ENCODE measurements at places on chromosomes 6 and 20. TPM values are rescaled to one million over a fixed set of nuclear protein-coding genes. Genes with fewer than 3 reads are reported as not detected.

- H3K4me1 ChIP-seq: peaks cover 6% of the 10 kb centered on the region
- H3K4me3 ChIP-seq: no peak overlapping the region
- DNase-seq: peak; percentile 54
Observed at GRCh38 chr6:18053555-18054445, 66.4 kb upstream of the KIF13A start.

- no peaks in the 10 kb centered on the region for H3K4me1 ChIP-seq
- no peaks in the 10 kb centered on the region for H3K27me3 ChIP-seq
- DNase-seq: no peak
- H3K4me3 ChIP-seq: no peak overlapping the region
Observed at GRCh38 chr20:13142143-13142542, 78.9 kb upstream of the ISM1 start.

GRCh38 chr6:105501246-105501645 lies 98.4 kb upstream of the PREP start:
- H3K27me3 ChIP-seq: no peaks in the 10 kb centered on the region
- H3K4me1 ChIP-seq: no peaks in the 10 kb centered on the region
- DNase-seq: no peak
- H3K36me3 ChIP-seq: no peaks in the 10 kb centered on the region
- no peak overlapping the region for H3K27ac ChIP-seq

- peaks cover 9% of the 10 kb centered on the region for H3K4me1 ChIP-seq
- H3K27me3 ChIP-seq: no peaks in the 10 kb centered on the region
- H3K36me3 ChIP-seq: no peaks in the 10 kb centered on the region
- no peak overlapping the region for H3K27ac ChIP-seq
- H3K4me3 ChIP-seq: no peak overlapping the region
Observed at GRCh38 chr20:20014659-20015058, 2.5 kb upstream of the NAA20 start.

GRCh38 chr20:10309326-10309725 lies 90.7 kb downstream of the SNAP25 start:
- no peak for DNase-seq
- no peaks in the 10 kb centered on the region for H3K36me3 ChIP-seq

DNA sequence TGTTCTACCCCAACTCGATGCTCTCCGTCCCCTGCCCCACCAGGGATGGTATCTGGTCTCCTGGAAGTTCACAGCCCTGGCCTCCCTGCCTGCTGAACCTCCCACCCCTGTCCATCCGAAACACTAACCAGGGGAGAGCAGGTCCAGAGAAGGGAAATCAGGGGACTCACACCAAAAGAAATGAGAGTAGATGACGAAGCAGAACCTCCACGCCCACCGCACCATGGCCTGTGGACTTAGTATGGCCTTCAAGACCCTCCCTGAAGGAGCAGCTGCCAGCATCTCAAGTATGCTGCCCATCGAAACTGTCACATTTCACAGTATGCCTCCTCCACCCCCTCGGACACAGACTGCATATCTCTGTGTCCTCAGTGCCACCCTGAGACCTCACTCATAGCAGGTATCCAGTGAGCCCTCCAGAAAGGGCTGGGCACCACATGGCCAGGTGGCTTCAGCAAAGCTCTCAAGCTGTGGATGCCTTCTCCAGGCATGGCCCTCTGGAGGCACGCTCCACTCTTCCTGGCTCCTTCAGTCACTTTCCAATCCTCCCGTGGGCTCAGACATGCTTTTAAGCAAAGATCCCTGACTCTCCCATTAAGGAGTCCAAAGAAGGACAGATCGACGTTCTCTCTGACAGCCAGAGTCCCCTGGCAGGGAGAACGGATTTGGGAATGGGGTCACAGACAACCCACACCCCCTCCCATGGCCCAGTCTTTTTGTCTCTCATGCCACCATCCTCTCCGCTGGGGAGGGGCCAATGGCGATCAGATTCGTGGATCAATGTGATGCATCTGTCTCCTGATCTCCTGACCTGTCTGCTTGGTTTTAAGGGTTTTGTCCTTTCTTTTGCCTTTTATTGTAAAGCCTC lies 158.4 kb downstream of the ANKRD60 start:
- no peaks in the 10 kb centered on the region for H3K27me3 ChIP-seq
- H3K36me3 ChIP-seq: no peaks in the 10 kb centered on the region
- DNase-seq: peak; percentile 6
- H3K4me3 ChIP-seq: no peak overlapping the region

DNA sequence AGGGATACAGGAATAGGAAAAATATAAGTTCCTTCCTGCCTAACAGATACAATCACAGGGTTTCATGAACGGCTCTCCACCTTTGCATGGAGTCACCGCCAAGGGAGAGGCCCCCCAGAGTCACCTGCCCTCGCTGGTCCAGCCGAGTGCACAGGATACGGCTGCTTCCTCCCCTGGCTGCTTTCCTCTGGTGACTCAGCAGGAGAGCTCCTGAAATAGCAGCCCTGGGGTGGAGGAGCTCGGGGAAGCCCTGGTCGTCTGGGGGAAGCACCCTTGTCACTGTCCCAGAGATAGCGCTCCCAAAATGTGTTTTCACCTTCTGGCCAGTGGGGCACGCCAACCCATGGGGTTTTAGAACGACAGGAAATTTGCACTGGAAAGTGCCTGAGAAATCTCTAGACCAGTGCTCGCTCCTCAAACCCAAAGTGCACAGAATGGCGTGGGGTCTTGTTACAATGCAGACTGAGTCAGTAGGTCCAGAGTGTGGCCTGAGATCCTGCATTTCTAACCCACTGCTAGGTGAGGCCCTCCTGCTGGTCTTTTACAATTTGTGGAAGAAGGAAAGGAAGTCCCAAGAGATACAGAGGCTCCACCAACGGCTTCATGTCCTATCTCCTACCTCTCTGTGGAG lies 35.9 kb upstream of the FAM50B start:
- DNase-seq: no peak
- no peaks in the 10 kb centered on the region for H3K4me1 ChIP-seq
- no peak overlapping the region for H3K4me3 ChIP-seq
- H3K36me3 ChIP-seq: no peaks in the 10 kb centered on the region

DNA sequence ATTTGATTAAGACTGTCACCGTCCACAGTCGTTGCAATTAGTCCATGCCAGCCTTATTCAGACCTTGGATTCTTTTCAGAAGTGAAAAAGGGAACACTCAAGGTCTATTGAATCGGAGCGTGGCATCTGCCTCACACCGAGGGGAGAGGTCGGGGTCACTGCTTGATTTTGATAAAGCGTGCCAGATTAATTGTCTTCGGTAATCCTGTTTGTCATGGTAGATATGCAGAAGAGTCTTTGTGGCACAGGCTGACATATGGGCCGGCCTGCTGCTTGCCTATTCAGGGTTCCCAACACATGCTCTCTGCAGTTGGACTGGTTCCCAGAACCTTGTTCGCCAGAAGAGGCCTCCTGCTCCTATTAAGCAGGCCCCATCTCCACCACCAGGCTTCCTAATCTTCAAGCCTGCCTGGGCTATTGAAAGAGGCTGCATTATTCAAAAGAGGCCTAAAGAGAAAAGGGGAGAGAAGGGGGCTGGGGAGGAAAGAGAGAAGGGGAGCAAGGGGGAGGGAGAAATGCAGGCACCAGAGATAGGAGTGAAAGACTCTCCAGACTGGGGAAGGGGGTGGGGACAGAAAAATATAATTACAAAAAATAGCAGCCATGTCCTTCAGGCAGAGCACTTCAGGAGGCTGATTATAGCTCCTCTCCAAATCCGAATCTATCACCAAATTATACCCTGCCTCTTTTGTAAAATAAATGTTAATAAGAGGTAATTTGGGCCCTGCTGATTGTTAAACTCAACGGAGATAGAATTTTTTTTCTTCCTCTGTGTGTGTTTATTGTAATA lies 611.3 kb downstream of the HDGFL1 start:
- H3K36me3 ChIP-seq: no peaks in the 10 kb centered on the region
- H3K27ac ChIP-seq: no peak overlapping the region
- H3K4me3 ChIP-seq: no peak overlapping the region
- H3K4me1 ChIP-seq: no peaks in the 10 kb centered on the region
- DNase-seq: peak; percentile 20

DNA sequence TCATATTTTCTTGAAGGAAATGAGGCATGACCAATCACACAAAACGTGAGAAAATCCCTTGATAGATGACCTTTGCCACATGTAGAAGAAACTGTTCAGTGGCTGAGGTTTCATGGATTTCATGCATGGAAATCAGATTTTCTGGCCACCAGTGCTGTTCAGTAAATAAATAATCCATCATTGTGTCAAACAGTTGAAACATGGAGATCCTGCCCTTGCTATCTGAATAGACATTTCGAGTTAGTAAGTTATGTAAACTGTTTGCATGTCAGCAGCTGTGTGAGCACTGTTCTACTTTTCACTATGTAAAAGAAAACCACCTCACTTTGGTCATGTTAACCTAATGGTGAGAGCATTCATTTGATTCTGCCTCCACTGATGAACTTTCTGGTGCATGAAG lies 793.9 kb upstream of the EPHA7 start:
- no peaks in the 10 kb centered on the region for H3K36me3 ChIP-seq
- no peak overlapping the region for H3K27ac ChIP-seq
- no peaks in the 10 kb centered on the region for H3K27me3 ChIP-seq
- no peaks in the 10 kb centered on the region for H3K4me1 ChIP-seq
- no peak for DNase-seq

- H3K36me3 ChIP-seq: no peaks in the 10 kb centered on the region
- H3K27me3 ChIP-seq: no peaks in the 10 kb centered on the region
- DNase-seq: peak; percentile 42
- no peak overlapping the region for H3K27ac ChIP-seq
Observed at GRCh38 chr20:57092112-57092899, 174.1 kb downstream of the BMP7 start.

DNA sequence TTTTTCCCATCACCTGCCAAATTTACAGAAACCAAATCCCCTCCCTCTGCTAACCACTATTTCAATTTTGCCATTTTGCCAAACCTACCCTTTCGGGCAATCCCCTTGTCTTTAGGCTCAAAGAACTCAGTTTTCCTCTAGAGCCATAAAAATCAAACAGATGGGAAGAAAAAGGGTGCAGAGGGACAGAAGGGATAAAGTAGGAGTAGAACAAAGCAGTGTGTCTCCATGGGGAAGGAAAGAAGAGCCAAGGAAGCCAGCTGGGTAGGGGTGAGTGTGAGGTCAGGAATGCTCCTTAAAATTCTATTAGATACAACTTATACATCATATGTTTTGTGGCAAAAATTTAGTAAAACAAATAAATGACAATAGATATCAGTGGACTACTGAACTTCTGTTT lies 316.5 kb downstream of the BTBD9 start:
- H3K4me1 ChIP-seq: no peaks in the 10 kb centered on the region
- DNase-seq: no peak
- no peaks in the 10 kb centered on the region for H3K36me3 ChIP-seq
- no peak overlapping the region for H3K4me3 ChIP-seq
- H3K27ac ChIP-seq: no peak overlapping the region

DNA sequence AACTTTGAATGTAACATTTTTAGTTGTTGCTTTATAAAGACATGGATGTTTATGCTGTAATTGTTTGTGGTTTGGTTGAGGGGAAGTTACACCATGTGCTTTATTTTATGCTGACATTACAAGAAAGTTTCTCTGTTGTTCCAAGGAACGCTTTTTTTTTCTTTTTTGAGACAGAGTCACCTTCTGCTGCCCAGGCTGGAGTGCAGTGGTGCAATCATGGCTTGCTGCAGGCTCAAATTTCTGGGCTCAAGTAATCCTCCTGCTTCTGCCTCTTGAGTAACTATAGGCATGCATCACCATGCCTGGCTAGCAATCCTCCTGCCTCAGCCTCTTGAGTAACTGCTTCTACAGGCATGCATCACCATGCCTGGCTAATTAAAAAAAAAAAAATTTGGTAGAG lies 21.0 kb upstream of the IFNGR1 start:
- peak overlapping the region; percentile 20 for H3K27ac ChIP-seq
- no peak overlapping the region for H3K4me3 ChIP-seq
- H3K36me3 ChIP-seq: no peaks in the 10 kb centered on the region
- H3K27me3 ChIP-seq: no peaks in the 10 kb centered on the region
- peaks cover under 1% of the 10 kb centered on the region for H3K4me1 ChIP-seq

- peaks cover 9% of the 10 kb centered on the region for H3K4me1 ChIP-seq
- H3K27me3 ChIP-seq: no peaks in the 10 kb centered on the region
- H3K36me3 ChIP-seq: no peaks in the 10 kb centered on the region
- H3K27ac ChIP-seq: peak overlapping the region; percentile 45
- H3K4me3 ChIP-seq: no peak overlapping the region
Observed at GRCh38 chr20:53935344-53936084, 134.9 kb downstream of the BCAS1 start.

DNA sequence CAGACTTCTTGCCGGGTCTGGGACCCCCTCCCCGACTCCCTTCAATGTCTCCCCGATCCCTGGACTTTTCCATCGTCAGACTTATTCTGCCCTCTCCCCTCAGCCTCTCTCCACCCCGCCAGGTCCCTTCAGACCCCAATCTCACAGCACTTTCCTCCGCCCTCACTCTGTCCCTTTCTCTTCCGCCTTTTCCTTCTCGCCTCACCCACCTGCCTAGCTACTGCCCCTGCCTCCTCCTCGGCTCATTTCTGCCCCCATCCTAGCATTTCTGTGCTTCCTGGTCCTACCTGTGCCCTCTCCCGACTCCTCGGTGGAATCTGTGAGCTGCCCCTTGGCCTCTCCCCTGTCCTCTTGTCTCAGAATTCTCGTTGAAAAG lies 616 bp downstream of the CHMP4B start:
- peaks cover 18% of the 10 kb centered on the region for H3K4me1 ChIP-seq
- DNase-seq: no peak
- no peaks in the 10 kb centered on the region for H3K27me3 ChIP-seq
- H3K4me3 ChIP-seq: peak overlapping the region; percentile 98
- H3K27ac ChIP-seq: peak overlapping the region; percentile 90

DNA sequence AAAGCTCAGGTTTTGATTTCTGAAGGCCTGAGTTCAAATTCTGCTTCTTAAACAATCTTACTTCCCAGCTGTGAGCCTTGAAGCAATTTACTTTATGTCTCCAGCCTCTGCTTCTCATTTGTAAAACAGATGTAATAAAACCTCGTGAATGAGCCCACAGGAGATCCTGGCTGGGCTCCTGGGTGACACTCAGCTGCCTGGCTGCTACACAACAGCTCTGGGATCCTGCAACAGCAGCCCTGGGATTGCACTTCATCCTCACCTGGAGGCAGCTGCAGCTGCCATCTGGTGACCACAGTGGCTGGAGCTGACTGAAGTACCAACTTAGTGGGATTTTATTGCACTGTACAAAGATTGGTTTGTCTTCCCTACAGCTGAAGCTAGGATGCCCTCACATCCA lies 98.6 kb downstream of the NDUFAF5 start:
- H3K27ac ChIP-seq: no peak overlapping the region
- H3K4me3 ChIP-seq: no peak overlapping the region
- H3K27me3 ChIP-seq: no peaks in the 10 kb centered on the region
- no peaks in the 10 kb centered on the region for H3K36me3 ChIP-seq

- no peak for DNase-seq
- no peak overlapping the region for H3K4me3 ChIP-seq
- no peak overlapping the region for H3K27ac ChIP-seq
- no peaks in the 10 kb centered on the region for H3K4me1 ChIP-seq
- no peaks in the 10 kb centered on the region for H3K36me3 ChIP-seq
- H3K27me3 ChIP-seq: no peaks in the 10 kb centered on the region
Observed at GRCh38 chr6:7502743-7503142, 38.7 kb upstream of the DSP start.

The C20orf204 gene
- 0.29 TPM for total RNA-seq

The WASF1 gene
- 2.2 TPM for total RNA-seq

The CRYBG1 gene
- 80.5 TPM for total RNA-seq

The IMPG1 gene
- total RNA-seq: not detected

The RSPO3 gene
- 1.8 TPM for total RNA-seq

The OR11A1 gene
- total RNA-seq: not detected

The ROMO1 gene
- total RNA-seq: 268 TPM

The EYA4 gene
- not detected for total RNA-seq

The SLC2A10 gene
- total RNA-seq: 28.3 TPM

All from colonic mucosa (tissue), 4 donors.